ENCODE measurements at places on chromosomes 1 and 21. TPM values are rescaled to one million over a fixed set of nuclear protein-coding genes. Genes with fewer than 3 reads are reported as not detected.

- H3K36me3 ChIP-seq, result no peaks in the 10 kb centered on the region
- H3K27me3 ChIP-seq, result peaks cover 4% of the 10 kb centered on the region
- no peaks in the 10 kb centered on the region for H3K4me1 ChIP-seq
- no peak overlapping the region for H3K27ac ChIP-seq
- H3K4me3 ChIP-seq, result no peak overlapping the region
These were observed 280.3 kb downstream of the FAM72C start for GRCh38 chr1:143691400-143691891.

DNA sequence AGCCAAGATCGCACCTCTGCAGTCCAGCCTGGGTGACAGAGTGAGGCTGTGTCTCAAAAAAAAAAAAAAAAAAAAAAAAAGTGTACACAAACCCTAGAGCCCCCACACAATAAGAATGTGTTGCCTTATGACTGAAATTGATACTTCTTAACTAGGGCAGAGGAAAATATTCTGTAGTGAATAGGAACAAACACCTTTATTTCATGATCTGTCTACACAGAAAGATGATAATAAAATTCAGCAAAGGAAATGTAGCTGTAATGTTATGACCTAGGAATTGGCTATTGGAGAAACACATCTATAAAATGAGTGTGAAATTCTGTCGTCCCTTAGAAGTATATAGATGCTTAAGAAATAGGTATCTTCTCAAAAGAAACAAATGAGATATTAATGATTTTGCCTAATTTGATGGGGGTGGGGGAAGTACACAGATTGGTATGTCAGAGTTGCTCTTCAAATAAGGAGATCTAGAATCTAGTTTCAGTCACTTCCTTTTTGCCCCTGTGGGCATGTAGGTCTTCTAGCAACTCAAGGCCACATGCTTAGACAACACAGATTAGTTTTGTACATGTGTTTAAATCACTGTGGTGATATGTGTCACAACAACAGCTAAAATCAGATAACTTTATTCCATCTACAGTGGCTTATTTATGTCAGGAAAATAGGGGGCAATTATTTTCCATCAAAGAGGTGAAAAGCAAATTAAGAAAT lies 10.7 kb upstream of the GPR25 start:
- no peak for DNase-seq
- H3K36me3 ChIP-seq, result no peaks in the 10 kb centered on the region
- peaks cover 6% of the 10 kb centered on the region for H3K27me3 ChIP-seq

GRCh38 chr1:28129150-28129549 lies 40.7 kb upstream of the EYA3 start:
- no peaks in the 10 kb centered on the region for H3K36me3 ChIP-seq
- no peak for DNase-seq
- peaks cover 24% of the 10 kb centered on the region for H3K4me1 ChIP-seq
- no peak overlapping the region for H3K4me3 ChIP-seq
- no peaks in the 10 kb centered on the region for H3K27me3 ChIP-seq

DNA sequence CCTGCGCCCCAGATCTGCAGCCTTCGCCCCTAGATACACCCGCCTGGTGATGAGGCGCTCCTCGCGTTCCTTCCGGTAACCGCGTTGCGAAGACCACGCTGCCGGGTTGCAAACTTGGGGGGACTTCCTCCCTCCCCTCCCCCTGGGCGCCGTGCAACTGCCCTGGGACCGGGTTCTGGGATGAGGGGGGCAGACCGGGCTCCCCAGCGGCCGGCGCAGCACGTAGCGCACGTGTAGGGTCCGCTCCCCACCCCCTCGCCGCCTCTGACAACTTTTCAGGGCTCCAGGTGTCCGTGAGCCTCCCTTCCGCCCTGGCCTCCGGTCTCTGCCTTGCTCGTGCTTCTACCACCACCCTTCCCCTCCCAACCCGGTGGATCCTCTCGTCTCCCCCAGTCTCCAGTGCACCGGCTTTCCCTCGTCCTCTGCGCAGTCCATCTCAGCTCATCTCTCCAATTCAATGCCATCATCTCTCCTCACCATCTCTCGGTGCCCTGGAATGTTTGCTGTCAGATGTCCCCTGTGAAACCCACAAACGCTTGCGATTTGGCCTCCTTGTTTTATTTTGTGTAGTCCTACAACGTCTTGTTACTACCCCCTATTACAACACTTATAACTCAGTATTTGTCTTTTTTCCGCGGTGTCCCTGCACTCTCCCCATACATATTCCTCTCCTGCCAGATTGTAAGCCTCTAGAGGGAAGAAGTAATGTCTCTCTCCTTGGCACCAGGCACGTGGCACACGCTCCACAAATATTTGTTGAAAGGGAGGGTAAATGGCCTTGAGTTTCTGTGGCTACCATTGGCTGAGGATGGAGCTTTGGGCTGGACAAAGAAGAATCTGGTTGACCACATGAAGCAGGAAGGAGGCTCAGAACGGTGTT lies 782 bp downstream of the PCAT6 start:
- peak overlapping the region; percentile 54 for H3K4me3 ChIP-seq
- peak; percentile 45 for DNase-seq
- H3K36me3 ChIP-seq, result no peaks in the 10 kb centered on the region
- H3K27me3 ChIP-seq, result no peaks in the 10 kb centered on the region
- peaks cover 32% of the 10 kb centered on the region for H3K4me1 ChIP-seq
- peak overlapping the region; percentile 48 for H3K27ac ChIP-seq

DNA sequence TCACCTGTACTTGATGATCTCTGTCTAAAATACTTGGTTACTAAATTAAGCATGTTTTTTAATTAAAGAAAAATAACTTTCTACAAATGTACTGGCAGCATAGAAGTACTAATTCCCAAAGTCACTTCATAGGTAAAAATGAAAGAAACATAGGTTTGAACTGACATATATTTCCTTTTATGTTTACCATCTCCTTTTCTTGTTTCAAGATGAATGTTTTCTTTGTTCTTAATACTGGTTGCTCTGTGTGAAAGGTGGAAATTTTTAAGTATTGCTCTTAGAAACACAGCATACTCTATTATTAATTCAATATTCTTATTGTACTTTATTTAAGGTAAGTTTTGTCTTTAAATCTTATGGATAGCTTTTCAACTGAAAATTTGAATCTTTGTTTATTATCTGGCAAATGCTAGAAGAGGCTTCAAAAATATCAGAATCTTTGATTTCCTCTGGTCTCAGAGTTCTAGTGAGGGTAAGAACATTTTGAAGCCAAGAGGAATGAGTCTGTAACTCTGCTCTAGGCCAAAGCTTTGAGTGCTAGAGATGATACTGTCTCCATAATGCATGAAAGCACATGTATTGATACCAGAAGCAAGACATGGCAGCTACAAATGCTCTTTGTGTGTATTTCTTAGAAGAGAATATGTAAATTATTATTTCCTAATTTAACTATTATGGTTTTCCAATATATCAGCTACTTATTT lies 18.2 kb downstream of the RRP15 start:
- H3K4me3 ChIP-seq, result no peak overlapping the region
- peaks cover 42% of the 10 kb centered on the region for H3K4me1 ChIP-seq
- peaks cover 54% of the 10 kb centered on the region for H3K36me3 ChIP-seq
- DNase-seq, result no peak
- peak overlapping the region; percentile 63 for H3K27ac ChIP-seq

- peak; percentile 94 for DNase-seq
- H3K27ac ChIP-seq, result peak overlapping the region; percentile 88
- H3K27me3 ChIP-seq, result no peaks in the 10 kb centered on the region
These were observed 43.8 kb downstream of the CD53 start for GRCh38 chr1:110916669-110917306.

Gene PLEKHA6
- 0.29 TPM for total RNA-seq

Gene KRTAP22-1
- total RNA-seq, result not detected

GRCh38 chr1:33092438-33092837 lies 11.5 kb downstream of the AZIN2 start:
- no peak for DNase-seq
- H3K4me1 ChIP-seq, result peaks cover 12% of the 10 kb centered on the region
- H3K27me3 ChIP-seq, result peaks cover 4% of the 10 kb centered on the region
- no peak overlapping the region for H3K27ac ChIP-seq
- no peaks in the 10 kb centered on the region for H3K36me3 ChIP-seq

DNA sequence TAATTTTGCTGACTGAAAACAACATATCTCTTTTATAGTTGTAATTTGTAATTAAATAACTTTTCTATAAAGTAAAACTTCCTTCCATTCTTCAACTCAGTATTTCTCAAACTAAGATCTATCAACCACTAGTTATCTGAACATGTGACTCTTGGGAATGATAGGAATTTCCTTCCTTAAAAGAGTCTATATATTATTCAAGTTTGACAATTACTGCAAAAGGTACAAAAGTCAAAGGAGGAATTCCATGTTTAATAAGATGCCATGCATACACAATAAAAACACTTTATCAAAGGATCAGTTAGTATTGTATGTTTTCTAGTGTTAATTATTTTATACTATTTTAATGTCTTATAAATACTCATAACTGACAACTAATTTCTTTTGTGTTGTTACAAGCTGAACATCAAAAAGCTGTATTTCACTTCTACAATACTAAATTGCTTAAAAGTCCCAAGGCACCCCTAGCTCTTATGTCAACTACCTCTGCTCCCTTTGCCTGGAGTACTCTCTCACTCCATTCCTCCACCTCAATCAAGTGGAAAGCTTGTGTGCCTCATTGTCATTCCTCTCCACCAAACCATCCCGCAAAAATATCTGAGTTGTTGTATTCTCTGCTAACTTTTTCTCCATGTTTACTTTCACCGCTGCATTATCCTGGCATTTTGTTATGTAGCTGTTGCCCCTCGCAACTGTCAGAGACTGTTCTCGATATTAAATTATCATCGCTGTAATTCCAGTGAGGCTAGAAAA lies 67.9 kb downstream of the SLC44A5 start:
- no peak overlapping the region for H3K4me3 ChIP-seq
- H3K4me1 ChIP-seq, result no peaks in the 10 kb centered on the region
- no peaks in the 10 kb centered on the region for H3K36me3 ChIP-seq
- H3K27me3 ChIP-seq, result no peaks in the 10 kb centered on the region
- no peak for DNase-seq

GRCh38 chr1:235424092-235424491 lies 56.9 kb downstream of the TBCE start:
- H3K36me3 ChIP-seq, result peaks cover 38% of the 10 kb centered on the region
- H3K27me3 ChIP-seq, result no peaks in the 10 kb centered on the region
- no peak overlapping the region for H3K27ac ChIP-seq

DNA sequence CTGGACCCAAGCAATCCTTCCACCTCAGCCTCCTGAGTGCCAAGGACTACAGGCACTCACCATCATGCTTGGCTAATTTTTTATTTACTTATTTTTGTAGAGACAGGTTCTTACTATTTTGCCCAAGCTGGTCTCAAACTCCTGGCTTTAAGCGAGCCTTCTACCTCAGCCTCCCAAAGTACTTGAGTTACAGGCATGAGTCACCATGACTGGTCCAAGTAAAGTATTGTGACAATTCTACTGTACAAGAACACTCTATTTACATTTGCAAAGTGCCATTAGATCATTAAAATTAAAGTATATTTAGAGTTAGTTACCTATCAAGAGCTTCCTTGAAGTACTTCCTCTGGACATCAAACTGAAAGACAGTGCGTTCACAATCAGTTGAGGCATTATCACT lies 44.8 kb downstream of the NRDC start:
- DNase-seq, result no peak
- no peak overlapping the region for H3K27ac ChIP-seq
- no peaks in the 10 kb centered on the region for H3K4me1 ChIP-seq
- H3K27me3 ChIP-seq, result no peaks in the 10 kb centered on the region
- peaks cover 85% of the 10 kb centered on the region for H3K36me3 ChIP-seq

DNA sequence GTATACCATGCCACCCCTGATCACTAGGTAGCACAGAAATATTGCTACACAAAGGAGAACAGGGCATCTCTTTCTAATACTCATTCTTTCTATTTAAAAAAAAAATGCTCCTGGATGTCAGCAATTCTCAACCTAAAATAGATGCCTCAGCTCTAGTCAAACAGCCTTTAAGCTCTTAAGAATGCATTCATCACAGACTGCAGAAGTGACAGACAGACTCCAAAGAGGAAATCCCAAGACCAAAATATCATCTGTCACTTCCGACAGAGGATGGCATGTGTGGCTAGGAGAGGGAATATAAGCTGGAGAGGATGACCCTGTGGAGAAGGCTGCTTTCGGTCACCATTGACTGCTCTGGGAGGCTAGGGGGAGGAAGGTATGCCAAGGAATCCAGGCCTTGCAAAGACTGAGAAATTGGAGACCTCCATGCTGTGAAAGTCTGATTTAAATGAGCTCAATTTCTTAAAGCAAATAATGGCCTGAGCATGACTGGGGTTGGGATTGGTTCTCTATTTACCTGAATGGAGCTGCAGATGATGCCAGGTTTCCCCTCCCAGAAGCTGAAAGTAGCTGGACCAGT lies 277.4 kb downstream of the BRINP2 start:
- no peak overlapping the region for H3K4me3 ChIP-seq
- DNase-seq, result no peak
- H3K27ac ChIP-seq, result no peak overlapping the region
- H3K4me1 ChIP-seq, result no peaks in the 10 kb centered on the region

DNA sequence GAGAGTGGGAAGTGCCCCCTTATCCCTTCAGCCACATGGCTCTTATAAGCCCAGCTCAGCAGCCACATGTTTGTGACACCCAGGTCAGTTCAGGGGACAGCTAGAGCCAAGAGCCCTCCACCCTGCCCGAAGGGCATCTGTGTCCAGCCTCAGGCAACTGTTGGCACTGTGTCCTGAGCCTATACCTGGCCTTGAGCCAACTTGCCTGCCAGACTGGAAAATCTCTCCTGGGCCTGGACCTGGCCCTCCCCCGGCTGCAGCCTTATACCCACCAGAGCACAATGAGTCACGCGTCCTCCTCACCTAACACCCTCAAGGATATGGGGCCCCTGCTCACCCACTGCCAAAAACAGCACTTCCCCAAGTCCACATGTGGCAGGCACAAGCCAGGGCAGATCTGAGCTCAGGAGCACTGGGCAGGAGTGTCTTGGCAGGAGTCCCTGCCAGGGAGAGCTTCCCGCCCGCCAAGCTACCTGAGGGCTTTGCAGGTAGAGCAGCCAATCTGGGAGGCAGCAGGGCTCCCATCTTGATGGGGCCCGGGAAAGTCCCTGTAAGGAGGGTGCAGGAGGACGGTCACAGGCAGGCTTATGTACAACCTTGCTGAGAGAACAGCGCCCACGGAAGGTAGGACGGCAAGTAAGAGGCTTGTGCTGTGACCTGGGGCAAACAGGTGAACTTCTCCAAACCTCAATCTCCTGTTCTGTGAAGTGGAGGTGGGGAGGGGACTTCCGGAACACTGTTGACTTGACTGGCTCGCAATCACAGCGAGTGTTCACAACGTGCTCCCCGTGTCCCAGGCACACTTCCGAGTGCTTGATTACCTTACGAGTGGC lies 19.8 kb upstream of the HSPG2 start:
- H3K36me3 ChIP-seq, result no peaks in the 10 kb centered on the region
- no peaks in the 10 kb centered on the region for H3K27me3 ChIP-seq
- H3K4me1 ChIP-seq, result peaks cover 26% of the 10 kb centered on the region
- no peak overlapping the region for H3K27ac ChIP-seq

All from K562 (cell line).